ENCODE measurements at places on chromosomes 16 and 17. TPM values are rescaled to one million over a fixed set of nuclear protein-coding genes. Genes with fewer than 3 reads are reported as not detected.

DNA sequence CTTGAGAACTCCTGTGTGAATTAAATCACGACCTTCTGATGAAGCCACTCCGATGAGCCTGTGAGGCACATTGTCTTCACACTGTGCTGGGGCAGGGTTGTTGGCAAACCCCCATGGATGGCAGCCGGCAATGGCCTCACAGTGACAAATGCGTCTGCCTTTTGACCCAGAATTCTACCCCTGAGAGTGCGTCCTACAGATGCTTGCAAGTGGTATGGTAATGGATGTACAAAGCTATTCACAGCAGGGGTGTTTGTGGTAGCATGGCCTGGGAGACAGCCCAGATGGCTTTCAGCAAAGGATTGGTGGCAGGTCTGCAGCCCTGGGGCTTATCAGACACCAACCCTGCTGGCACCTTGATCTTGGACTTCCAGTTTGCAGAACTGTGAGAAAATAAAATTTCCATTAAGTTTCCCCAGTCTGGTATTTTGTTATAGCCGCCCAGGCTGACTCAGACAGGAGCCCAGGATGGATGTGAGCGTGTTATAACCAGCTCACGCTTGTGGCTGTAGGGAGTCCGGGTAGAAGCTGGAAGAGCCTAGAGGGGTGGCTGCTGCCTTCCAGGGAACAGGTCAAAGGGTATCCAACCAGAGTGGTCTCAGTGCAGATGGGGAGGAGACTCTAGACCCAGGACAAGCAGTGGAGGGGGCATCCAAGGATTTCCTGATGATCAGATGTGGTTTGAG, 10.1 kb downstream of the AFMID start:
- no peak for DNase-seq

- peak; percentile 90 for DNase-seq
These were observed 1.5 kb upstream of the GSE1 start for GRCh38 chr16:85611444-85612190.

- no peak for DNase-seq
These were observed 152.4 kb downstream of the ZNF423 start for GRCh38 chr16:49703483-49703882.

Gene HBA1
- 11,060 TPM for total RNA-seq

Gene UTP18
- total RNA-seq: 29.4 TPM

DNA sequence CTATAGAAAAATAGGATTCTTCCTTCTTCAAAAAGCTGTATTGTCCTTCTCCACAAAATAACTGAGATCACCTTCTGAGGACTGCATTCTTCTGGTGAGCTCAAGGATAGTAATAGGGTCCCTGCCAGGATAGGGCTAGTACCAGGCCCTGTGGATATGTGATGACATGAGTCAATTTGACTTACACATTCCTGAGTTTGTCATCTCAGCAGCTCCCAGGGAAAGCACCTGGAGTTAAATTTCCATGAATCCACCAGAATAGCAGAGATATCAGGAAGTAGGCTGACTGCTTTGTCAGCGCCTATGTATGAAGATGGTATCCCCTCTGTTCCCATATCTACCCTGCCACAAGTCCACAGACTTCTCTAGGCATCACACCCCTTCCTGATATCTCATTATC, 225.8 kb downstream of the PMP22 start:
- DNase-seq: no peak

- DNase-seq: peak; percentile 94
These were observed at the start of gene PRR11 for GRCh38 chr17:59155439-59156177. TSS of gene PRR11 (plus strand) at chr17:59155746. CDS start at chr17:59169753, 14,007 bp downstream.

Measured in sciatic nerve (tissue), 2 donors.